Stimulated activated CD4-positive, alpha-beta T cell treated with anti-CD3 and anti-CD28 coated beads, Interleukin-1b, Interleukin-23, amount 100 ng/mL, for 1 hour (primary cell): ENCODE measurements at places on chromosomes 5 and 9.

- no peak for DNase-seq
Observed at GRCh38 chr9:88077071-88077617, 61.1 kb downstream of the SPATA31C2 start.

GRCh38 chr9:94677929-94678328 is 38.6 kb upstream of the FBP1 start:
- DNase-seq, result no peak

DNA sequence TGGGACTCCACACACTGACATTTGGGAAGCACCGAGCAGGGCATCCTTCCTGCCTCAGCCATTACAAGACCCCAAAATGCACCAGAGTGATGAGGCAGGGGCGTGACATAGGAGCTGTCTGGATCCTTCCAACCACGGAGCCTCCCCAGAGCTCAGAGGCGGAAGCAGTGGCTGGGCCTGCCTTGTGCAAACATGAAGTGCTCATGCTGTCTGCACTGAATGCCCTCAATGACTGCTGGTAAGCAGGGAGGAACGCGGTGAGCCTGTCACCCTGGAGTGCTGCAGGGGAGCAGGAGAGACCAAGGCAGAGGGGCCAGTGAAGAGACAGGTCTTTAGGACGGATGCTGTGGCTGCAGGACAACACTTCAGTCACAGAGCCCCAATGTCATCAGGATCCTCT is 60.2 kb upstream of the HRH2 start:
- no peak for DNase-seq

DNA sequence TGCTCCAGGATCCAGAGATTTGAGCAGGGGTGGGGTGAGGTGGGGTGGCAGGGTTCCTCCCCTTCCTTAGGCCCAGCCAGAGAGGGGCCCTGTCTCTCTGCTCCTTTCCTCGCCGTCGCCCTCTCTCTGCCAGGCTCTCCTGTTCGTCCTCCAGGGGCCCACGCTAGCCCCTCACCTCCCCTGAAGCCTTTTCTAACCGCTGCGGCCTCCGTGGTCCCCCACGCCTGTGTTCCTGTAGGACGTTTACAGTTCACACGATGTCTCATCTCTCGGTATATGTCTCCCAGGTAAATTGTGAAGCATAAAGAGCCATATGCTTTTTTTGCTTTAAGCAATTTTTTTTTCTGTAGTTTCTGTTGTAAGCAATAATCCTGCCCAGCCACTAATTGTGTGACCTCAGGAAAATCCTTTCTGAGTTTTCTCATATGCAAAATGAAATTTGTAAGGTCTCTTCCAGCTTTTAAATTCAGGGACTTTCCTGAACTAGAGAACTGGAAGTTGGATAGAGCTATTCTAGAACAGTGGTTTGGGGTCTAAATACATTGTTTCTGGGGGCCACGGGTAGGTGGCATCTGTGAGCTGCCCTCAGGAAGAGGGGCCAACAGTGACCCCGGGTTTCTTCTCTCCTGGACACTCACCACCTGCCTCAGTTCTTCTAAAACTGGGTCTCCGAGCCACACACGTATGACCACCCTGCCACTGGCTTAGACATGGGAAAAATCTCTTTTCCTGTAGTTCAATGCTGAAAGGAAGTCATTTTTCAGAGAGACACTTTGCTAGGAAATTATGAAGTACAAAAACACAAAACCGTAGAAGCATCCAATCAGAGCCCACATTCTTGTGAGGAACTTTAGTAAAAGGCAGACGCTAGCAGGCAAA is 50.2 kb upstream of the ZNF366 start:
- DNase-seq, result no peak

GRCh38 chr5:5592541-5592940 is 170.1 kb downstream of the ICE1 start:
- no peak for DNase-seq

GRCh38 chr9:69223605-69224004 is 49.5 kb downstream of the TJP2 start:
- no peak for DNase-seq

- DNase-seq, result no peak
Observed at GRCh38 chr9:84271921-84272556, 68.5 kb downstream of the SLC28A3 start.

GRCh38 chr9:126952205-126952977 is 37.8 kb downstream of the RALGPS1 start:
- DNase-seq, result no peak
